GM23248 (cell line): ENCODE measurements at places on chromosomes 7 and 10.

GRCh38 chr7:70565721-70566370 is 566.1 kb upstream of the GALNT17 start:
- DNase-seq, result no peak

- DNase-seq, result no peak
Measured at GRCh38 chr10:46042527-46042926, 3.5 kb downstream of the MSMB start.

- DNase-seq, result no peak
Measured at GRCh38 chr10:22724773-22725172, 10.4 kb upstream of the PIP4K2A start.

GRCh38 chr7:1975179-1975578 is 257.6 kb downstream of the MAD1L1 start:
- DNase-seq, result no peak

GRCh38 chr10:5038101-5038500 is 34.4 kb upstream of the AKR1C2 start:
- DNase-seq, result no peak

- DNase-seq, result no peak
Measured at GRCh38 chr10:11186374-11186773, 168.7 kb downstream of the CELF2 start.

DNA sequence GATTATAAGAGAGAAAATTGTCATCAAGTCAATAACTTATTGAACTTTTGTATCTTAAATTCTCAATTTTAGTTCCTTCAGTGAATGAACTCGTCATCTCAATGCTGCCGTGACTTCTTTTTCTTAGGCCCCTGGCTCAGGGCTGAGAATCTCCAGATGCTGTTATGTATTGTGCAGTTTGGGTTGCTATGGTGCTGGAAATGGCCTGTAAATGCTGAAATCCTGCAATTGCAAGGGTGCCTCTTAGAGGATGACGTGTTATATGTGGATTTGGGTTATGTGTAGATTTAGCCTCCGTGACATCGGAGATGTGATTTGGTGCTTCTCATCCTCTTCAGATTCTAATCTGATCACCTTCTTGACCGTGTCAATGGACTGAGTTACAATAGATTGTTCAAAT is 55.7 kb upstream of the ZRANB1 start:
- DNase-seq, result peak; percentile 54

GRCh38 chr10:7070950-7071349 is 339.9 kb downstream of the SFMBT2 start:
- no peak for DNase-seq

GRCh38 chr10:100882252-100882651 is 30.5 kb upstream of the SLF2 start:
- no peak for DNase-seq

- DNase-seq, result no peak
Measured at GRCh38 chr10:11430421-11431215, 180.8 kb downstream of the USP6NL start.

GRCh38 chr10:75402486-75403143 is 1.1 kb upstream of the ZNF503 start:
- DNase-seq, result peak; percentile 60

DNA sequence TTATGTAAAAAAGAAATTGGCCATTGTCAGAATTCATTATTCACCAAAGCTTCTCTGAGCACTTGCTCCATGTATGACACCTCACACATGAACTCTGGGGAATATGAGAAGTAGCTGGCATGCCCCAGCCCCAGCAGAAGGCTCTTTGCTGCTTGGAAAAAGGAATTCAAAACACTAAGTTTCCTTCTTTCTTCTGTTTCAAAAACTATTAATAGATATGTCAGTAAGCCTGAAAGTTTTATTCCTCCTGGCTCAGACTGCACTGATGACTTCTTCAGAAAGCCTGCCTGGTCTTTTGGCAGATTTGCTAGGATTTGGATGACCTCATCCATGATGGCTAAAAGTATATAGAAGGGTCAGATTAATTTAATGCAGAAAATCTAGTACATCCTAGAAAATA is 511.0 kb downstream of the GFRA1 start:
- DNase-seq, result peak; percentile 67

DNA sequence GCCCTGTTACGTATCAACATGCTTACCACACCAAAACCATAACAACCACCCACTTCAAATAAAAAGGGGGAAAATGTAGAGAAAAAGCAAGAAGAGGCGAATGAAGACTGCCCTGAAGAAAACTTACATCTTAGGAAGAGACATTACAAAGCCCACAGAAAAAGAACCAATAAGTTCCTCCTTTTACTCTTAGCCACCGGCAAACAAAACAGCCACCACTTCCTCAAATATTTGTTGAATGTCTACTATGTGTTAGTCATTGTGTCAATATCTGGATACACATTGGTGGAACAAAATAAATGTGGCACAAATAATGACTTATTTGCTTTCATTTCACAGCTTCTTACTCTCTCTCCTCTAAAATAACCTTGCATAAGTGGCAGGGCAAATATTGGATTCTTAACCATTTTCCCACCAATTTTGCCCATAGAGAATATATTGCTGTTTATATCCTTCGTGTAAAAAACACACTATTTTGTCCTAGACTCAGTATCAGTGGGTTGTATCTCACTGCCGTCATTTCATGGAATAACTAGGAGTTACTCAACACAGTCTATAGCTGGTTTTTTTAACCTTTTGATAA is 106.8 kb downstream of the ANK3 start:
- peak; percentile 56 for DNase-seq

DNA sequence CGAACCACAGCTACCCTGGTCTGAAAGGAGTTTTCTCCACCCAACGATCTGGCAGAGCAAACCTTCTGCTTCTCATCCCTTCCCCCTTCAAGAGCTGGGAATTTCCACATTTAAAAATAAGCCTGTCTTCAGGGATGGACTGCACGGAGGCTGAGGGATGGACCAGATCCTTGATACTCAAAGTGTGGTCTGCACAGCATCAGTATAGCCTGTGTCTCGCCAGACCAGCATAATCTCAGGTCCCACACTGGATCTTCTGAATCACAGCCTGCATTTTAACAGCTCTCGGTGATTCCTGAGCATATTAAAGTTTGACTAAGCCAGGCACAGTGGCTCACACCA is 7.1 kb downstream of the KCNMA1 start:
- DNase-seq, result no peak

DNA sequence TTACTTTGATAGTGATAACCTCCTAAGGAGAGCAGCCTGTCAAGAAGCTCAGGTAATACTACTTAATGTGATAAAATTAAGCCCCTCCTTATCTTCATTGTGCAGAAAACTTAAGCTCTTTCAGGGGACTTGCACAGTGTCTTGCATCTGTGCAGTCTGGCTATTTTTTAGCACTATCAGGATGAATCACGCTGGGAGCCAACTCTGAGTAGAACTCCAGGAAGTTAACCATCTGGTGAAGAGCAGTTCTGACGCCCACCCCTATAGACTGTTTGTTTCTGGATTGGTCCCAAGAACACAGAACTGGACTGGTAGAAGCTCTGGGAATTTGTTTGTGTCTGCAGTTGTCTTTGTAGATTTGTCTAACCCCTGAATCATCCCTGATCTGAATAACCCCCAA is 41.9 kb downstream of the AGK start:
- DNase-seq, result peak; percentile 74

DNA sequence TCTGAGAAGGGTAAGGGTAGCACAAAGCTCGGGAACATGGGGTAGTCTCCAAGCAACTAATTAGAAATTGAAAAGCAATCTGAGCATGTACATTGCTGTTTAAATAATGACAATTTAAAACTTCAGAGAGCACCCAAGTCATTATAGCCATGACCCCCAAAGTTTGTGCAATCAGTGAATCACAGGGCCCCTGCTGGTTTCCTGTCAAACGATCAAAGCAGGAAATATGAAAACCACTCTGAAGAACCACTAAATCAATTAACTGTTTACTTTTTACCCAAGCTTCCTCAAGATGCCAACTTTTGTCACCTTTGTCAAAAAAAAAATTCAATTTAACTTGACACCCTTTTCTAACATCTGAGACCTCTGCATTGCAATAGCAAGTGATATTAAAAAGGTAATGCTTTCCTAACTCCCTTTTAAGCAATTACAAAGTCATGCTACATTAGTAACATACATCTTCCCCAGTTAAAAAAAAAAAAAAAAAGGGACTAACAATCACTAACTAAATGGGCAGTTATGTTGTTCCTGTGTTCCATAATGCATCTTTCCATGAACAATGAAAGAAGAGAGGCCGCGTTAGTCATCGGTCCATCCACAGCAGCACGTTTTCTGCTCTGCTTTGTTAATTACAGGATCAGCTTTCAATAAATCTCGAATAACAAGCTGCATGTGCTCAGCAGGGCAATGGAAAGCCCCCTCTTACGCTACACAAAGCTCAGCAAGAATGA is 80.6 kb downstream of the ETV1 start:
- DNase-seq, result peak; percentile 11

DNA sequence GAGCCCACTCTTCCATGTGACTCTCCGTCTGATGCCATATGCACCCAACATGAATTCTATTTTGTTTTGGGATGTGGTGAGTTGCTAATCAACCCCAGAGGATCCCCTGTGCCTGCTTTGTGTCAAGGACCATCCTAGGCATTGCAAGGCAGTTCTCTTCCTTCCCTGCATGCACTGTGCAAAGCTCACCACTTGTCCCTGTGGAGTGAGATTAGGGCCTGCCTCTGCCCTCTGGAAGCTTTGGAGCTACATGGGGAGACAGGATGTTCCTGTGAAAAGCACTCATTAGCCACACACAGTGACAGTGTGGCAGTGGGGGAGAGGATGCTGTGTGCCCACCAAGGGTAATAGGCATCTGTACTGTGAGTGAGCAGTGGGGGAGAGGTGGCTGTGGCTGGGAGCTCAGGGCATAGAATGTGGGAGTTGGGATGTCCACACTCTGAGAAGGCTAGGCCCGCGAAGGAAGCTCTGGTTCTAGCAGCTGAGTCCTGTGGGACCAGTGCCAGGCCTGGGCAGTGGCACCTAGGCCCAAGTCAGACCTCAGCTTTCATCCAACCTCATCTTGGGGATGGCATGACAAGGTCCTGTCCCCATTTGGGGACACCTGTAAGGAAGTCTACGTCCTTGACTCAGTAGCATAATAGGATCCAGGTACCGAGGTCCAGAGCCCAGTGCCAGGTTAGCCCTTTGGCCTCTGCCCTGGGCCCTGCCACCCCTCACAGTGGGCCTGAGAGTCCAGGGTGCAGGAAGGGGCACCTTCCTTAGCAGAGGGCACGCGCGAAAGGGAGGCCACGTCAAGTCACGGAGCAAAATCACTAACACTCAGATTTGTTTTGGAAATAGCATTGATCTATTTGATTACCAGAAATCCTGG is 6.6 kb downstream of the ADRA2A start:
- DNase-seq, result no peak

- DNase-seq, result no peak
Measured at GRCh38 chr10:110274072-110274627, 30.6 kb downstream of the SMNDC1 start.

DNA sequence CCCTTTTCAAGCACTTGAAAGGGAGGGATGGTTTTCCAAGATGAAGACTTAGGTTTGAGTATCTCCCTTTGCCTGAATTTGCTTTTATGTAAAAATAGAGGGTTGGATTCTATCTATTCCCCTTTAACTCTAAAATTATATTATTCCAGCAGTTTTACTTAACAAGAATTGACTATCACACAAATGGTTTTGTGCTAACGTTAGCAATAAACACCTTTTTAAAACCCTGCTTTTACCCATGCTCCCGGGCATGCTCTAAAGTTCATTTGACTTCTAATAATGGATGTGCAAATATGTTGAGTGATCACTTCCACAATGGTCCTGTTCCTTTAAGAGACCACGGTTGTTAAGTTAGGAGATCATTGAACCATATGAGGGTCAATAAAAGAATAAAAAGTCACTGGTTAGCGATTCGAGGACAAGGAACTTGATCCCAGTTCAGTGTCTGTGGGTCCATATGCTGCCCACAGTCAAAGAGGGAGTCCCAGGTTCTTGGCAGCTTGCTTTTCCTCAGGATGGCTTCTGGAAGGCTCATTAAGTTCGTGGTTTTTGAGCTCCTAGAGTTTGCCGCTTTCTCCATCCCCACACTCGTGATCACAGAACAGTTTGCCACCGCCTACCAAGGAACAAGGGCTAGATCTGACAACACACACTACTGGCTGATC is at the start of gene TMEM236:
Gene TMEM236, plus strand, starts transcription at position 421 of the 665 bp plus-strand sequence. Its CDS starts 95 bp downstream, at position 516.
- no peak for DNase-seq

GRCh38 chr7:147861058-147861716 is 729.4 kb upstream of the C7orf33 start:
- DNase-seq, result peak; percentile 2

GRCh38 chr7:102215711-102216110 is 71.0 kb upstream of the SH2B2 start:
- no peak for DNase-seq

DNA sequence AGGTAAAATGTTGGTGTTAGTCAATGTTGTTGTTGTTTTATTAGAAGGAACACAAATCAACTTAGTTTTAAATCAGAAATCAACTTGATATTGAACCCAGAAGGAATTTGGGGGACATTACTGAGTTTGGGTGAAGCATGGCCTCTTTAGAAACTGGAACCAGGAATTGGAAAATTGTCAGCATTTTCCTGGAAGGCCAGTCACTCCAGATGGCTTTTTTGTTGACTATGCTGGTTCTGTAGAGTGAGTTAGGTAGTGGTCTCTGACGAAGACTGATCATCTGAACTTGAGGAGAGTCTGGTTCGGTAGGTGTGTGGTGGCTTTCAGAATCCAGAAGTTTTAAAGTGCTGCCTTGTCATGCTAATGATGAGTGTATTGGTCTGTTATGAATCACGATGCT is 111.5 kb downstream of the BMPER start:
- DNase-seq, result no peak

DNA sequence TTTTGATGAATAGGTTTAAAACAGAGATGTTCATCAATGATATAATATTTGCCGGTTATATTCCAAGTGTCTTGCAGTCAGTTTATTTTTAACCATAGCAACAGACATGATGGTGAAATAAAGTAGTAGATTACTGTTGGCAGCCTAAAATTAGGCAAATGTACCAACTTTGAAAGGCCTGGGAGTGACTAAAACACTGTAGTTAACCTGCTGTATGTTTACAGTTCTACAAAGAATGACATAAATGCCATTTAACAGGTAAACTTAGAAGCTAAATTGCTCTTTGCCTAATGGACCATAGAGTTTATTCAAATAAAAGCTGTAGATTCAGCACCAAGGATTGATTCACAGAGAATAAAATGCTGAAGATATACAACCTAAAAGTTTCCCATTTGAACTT is 64.1 kb downstream of the PHTF2 start:
- peak; percentile 21 for DNase-seq

- DNase-seq, result no peak
Measured at GRCh38 chr7:101693498-101694091, 64.5 kb upstream of the MYL10 start.

- peak; percentile 61 for DNase-seq
Measured at GRCh38 chr7:152601305-152601798, 74.6 kb downstream of the XRCC2 start.

- DNase-seq, result peak; percentile 89
Measured at GRCh38 chr7:55018361-55019190, at the start of gene EGFR. EGFR (plus strand) TSS chr7:55019017; CDS start chr7:55019278, 261 bp downstream.

DNA sequence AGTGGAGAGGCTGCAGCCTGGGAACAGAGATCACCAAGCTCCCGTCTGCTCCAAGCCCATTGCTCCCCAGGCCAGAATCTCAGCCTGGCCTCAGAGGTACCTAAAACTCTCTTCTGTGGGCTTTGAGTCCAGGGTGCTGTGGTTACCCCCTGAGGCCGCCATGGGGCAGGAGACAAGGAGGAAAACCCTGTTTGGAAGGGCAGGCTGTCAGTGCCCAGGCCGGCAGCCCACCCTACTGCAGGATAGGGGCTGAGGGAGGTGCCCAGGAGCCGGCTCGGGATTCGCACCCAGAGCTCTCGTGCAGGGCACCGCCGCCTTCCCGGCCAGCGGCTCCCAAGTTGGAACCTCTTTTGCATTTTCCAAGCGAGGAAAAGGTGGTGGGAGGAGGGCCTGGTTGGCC is 24.5 kb downstream of the UNCX start:
- no peak for DNase-seq

GRCh38 chr10:5817322-5818047 is 4.3 kb upstream of the GDI2 start:
- DNase-seq, result no peak
